ENCODE measurements at places on chromosomes 6 and 20.

GRCh38 chr6:157699777-157700636, 123.0 kb upstream of the SNX9 start:
- no peak for DNase-seq

DNA sequence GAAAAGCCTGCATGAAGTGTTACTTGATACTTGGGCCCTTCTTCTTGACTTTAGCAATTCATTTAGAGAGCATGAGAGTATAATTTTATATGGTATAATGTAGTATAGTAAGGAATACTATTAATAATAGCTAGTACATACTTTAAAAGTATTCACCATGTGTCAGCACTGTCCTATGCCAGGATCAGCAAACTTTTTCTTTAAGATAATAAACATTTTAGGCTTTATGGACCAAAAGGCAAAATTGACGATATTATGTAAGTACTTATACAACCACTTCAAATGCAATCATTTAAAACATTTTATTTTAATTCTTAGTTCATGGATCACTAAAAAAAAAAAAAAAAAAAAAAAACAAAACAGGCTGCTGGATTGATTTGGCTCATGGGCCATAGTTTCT, 163.9 kb downstream of the IBTK start:
- DNase-seq = no peak

- DNase-seq = no peak
Measured at GRCh38 chr6:137176729-137177128, 3.3 kb upstream of the IL22RA2 start.

GRCh38 chr6:158910484-158911440, 89.2 kb downstream of the RSPH3 start:
- DNase-seq = no peak

DNA sequence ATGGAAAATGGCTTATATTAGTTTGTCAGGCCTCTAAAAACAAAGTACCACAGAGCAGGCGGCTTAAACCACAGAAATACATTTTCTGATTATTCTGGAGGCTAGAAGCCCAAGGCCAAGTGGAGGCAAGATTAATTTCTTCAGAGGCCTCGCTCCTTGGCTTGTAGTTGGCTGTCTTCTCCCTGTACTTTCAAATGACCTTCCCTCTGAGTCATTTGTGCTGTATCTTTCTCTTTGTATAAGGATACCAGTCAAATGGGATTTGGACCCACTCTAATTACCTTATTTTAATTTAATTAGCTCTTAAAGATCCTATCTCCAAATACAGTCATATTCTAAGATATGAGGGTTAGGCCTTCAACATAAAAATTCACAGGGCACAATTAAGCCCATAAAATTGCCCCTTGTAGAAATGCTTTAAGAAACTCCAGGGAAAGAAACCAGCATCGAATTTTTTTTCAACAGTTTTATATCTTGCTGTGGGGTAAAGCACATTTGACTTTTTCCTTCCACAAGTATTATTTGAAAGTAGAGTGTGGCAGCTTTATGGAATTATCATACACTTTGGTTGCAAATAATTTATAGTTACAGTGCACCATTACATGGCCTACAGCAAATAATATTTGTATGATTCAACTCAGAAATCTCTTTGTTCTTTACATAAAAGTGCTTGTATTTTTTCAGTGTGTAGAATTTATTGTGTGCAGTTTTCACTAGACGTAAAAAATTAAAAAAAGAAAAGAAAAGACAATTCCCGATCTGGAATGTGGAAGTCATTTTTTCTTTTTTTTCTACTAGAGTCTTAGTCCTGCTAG, 706.1 kb downstream of the KIF16B start:
- DNase-seq = no peak

DNA sequence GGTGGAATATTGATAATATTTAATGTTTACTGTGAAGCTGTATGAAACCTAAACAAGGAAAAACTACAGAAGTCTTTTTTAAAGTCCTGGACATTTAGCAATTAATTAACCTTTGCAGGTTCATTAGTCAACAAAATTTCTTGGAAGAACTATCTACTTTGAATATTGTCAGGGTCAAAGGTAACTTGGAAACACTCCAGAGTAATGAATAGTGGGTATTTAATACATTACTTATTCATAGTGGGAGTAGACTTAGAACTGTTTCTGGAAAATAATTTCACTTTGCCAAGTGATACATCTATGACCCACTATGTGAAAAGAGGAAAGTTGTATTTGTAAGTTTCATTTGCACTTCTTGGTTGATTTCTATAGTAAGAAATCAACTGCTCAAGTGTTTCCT, 319.1 kb downstream of the TFAP2B start:
- no peak for DNase-seq

- DNase-seq = no peak
Measured at GRCh38 chr6:148263010-148263409, 79.6 kb upstream of the SASH1 start.

DNA sequence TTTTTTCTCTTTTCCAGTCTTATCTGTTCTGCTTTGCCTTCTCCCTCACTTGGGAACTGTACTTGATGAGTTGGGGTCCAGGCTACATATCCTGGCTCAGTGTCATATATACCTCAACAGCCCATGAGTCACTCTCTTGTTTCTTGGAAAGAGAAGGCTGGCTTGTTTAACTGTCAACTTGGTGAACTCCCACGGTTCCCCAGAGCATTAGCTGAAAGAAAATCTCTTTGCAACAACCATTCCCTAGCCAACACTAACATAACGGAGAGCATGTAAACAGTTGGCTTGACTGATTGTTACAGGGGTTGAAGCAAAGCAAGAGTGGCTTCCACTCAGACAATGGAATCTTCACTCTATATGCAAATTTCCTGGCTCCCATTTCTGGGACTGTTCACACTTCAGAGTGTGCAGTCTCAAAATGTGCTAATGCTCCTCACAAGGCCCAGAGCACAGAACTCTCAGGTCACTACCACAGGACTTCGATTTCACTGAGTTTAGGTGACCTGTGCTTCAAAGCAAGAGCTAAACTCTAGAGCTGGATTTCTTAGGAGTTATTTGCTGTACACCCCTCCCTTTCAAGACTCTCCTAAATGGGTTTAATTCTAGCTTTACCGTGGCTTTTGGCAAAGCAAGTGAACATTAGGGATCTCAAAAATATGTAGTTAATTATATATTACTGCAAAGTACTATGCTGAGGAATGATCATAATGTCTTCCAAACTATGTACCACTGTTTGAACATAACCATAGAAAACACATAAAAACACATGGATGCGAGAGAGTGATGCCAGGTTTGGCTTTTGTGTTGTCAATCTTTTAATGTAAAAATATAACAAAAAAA, 609.8 kb downstream of the RFPL4B start:
- no peak for DNase-seq

DNA sequence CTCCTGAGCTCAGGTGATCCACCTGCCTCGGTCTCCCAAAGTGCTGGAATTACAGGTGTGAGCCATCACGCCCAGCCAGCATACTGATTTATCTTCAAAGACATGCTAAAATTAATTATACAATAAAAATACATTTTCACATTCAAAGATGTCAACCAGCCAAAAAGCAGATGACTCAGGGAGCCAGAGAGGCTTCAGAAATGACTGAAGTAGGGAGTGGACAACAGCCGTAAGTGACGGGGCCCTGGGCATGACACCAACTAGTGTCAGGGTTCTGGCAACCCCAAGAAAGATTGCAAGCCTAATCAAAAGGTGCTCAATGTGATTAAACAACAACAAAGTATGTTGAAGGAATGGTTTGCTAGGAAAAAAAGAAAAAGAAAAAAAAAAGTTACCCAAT, 28.4 kb downstream of the GPLD1 start:
- DNase-seq = no peak

- peak; percentile 21 for DNase-seq
Measured at GRCh38 chr20:24098886-24099285, 110.3 kb upstream of the GGTLC1 start.

DNA sequence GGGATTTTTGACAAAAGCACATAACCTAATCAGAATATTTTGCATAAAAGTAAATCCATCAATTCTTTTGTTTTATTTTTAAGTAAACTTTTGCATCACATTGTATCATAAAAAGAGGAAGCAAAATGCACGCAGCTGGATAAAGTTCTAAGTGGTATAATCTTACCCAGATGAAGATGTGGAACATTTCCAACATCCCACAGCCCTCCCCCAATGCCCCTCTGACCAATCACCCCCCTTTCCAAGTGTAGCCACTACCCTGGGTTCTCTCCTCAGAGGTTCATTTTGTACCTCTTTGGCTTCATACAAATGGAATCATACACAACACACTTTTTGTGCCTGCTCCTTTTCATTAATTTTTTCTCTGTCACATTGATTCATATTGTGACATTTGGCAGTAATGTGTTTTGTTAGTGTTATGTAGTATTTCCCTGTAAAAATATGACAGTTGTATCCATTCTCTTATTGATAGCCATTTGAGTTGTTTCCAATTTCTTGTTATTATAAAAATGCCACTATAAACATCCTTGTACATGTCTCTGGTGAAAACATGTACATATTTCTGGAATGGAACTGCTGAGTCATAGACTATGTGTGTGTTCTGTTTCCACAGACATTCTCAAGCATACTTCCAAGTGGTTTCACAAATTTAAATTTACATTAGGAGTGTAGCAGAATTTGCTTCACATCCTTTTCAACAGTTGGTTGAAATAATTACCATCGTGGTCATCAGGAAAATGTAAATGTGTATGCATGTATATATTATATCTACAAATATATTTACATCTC, 92.9 kb upstream of the SYNDIG1 start:
- DNase-seq = no peak

DNA sequence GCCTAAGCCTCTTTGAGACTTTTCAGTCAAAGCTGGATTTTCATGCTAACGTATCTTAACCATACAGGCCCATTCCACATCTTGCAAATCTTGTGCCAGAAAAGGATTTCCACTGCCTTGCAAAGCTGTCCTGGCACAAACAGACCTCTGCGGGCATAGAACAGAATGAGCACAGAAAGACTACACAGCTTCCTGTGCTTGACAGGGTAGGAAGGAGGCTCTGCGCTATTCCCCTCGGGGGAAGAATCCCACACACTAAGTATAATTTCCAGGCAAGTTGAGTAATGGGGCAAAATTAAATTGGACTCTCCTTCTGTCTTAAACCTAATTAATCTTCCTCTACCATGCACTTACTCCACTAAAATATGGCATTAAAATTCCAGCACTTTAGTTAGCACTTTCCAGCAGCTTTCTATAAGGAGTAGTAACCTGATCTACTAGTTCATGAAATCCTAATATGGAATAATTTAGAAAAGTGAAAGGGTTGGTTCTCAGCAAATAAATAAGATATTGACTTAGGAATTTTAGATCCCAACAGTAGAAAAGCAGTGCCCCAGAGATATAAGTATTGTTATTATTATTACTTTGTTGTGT, 532.1 kb upstream of the JAG1 start:
- DNase-seq = no peak

DNA sequence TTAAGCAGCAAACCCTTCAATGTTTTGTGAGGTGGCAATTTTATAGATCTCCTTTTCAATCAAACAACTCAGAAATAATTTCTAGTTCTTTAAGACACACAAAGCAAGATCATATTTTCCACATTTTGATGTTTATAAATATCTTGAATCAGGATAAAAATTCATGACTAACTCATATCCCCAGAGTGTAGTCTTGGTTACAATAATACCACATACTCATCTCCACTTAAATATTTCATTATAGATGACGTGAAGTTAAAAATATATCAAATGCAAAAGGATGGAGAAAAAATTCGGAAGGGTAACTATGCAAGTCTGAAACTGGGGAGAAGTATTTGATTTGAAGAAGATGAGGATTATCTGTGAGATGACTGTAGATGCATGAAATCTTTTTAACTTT, 59.8 kb upstream of the HIVEP1 start:
- no peak for DNase-seq

DNA sequence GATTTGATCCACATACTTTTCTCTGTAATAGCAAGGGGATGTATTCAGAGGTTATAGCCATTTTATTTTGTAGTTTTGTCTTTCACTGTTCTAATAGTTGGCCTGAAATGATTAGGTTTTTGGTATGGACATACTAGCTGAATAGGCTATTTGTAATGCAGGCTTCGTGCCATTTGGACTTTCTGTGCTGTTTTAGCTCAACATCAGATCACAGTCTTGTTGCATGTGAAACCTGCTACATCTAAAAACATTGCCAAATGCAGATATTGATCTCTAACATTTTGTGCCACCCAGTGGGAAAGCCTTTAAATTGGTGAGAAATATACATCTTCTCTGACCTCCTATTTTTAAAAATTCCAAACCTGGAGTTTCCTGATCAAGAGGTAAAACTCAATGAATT, 157.5 kb upstream of the SCGN start:
- DNase-seq = no peak

GRCh38 chr6:150189122-150189521, 46.3 kb downstream of the PPP1R14C start:
- DNase-seq = no peak

- DNase-seq = no peak
Measured at GRCh38 chr6:16625291-16626265, 135.7 kb downstream of the ATXN1 start.

DNA sequence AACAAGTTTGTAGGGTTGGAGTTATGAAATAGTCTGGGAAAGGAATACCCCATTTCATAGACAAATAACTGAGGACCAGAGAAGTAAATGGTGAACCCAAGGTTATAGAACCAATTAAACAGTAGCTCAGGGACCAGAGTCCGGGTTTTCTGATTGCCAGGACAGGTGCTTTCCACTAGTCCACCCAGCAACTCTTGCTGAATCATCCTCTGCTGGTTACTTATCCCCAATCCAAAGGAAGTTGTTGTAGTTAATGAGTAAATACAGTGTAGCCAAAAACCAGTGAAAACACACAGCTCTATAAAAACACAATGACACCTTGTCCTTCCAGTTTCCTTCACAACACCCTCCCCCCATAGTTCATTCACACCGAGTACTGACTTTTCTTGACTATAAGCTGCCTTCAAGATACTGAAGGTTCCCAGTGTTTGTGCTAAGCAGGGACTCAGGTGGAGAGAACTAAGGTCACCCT, 766 bp upstream of the TINAG start:
- no peak for DNase-seq

- no peak for DNase-seq
Measured at GRCh38 chr20:63964412-63964811, 5.3 kb downstream of the ZNF512B start.

GRCh38 chr6:30722280-30723112, 2.3 kb downstream of the TUBB start:
- DNase-seq = peak; percentile 49

DNA sequence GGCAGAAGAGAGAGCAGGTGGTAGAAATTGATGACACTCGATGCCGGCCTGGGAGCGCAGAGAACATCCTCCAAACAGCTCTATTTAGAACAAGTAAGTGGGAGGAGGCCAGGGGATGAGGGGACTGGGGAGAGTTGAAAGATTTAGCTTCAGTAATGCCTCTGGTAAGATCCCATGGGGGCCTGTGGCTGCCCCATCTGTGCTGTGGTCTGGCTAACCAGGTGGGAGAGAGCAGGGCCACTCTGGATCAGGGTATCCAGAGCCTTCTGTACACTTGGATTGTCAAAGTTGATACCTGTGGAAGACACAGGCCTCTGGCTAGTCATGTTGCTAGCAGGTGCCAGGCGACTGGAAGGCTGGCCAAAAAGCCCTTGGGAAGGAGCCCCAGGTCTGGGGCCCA, 27.6 kb downstream of the NCOA5 start:
- DNase-seq = no peak

GRCh38 chr20:17622086-17622850, 52.4 kb downstream of the DSTN start:
- DNase-seq = no peak

- no peak for DNase-seq
Measured at GRCh38 chr6:166419286-166419685, 36.5 kb upstream of the MPC1 start.

Measured in GOT3 (cell line).